ENCODE measurements at places on chromosomes 12 and 14.

DNA sequence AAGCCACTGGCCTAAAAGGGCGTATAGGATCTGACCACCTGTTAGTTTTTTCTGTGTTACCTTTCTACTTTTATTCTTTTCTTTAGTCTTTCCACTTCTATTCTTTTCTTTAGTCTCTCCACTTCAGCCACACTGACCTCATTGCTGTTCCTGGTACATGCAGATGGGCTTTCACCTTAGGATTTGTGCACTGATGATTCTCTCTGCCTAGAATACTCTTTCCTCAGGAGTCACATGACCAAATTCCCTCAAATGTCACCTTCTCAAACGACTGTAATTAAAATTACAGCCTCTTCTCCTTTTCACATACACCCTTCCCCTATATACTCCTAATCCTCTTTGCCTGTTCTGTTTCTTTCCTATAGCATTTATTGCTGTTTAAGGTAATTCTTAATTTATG lies 36.0 kb downstream of the GPHN start:
- DNase-seq: peak; percentile 73

GRCh38 chr14:56162476-56162875 lies 44.3 kb downstream of the PELI2 start:
- DNase-seq: no peak

- DNase-seq: no peak
Measured at GRCh38 chr14:67396381-67396970, 15.5 kb downstream of the PLEK2 start.

- no peak for DNase-seq
Measured at GRCh38 chr14:95663226-95663797, 22.9 kb upstream of the TCL1B start.

GRCh38 chr14:73116079-73116665 lies 20.1 kb upstream of the PSEN1 start:
- DNase-seq: no peak

GRCh38 chr12:70365648-70366518 lies at the start of gene KCNMB4:
TSS of gene KCNMB4 (plus strand) at chr12:70366290. CDS start at chr12:70366735, 445 bp downstream.
- no peak for DNase-seq

GRCh38 chr14:32635061-32635719 lies 303.5 kb upstream of the NPAS3 start:
- no peak for DNase-seq

- DNase-seq: no peak
Measured at GRCh38 chr12:99131751-99132199, 486.7 kb downstream of the APAF1 start.

- DNase-seq: no peak
Measured at GRCh38 chr12:120793357-120793756, 67.7 kb downstream of the ACADS start.

DNA sequence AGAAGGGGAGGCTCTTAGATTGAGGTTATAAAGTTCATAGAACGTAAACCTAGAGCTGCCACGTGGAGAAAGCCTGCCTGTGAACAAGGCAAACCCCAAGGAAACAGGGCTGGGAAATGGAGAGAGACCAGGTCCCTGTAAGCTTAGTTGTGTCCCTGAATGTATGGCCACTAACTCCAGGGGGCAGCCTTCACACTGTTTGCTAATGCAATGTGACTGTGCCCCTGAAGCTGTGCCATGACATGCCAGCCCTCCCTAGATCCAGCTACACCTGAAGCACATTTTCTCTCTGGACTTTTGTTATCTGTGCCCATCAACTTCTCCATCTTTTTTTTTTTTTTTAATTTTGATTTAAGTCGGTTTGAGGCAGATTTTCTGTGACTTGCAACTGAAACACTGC lies 60.6 kb upstream of the TMCC3 start:
- no peak for DNase-seq

Data from DMS79 treated with DMSO at 0.1 percent for 48 hours (cell line).